ENCODE measurements at places on chromosomes 2 and 18.
A peak's percentile ranks its signal among the peaks of the same experiment; 100 is the strongest.

- no peak for DNase-seq
These were observed 132.0 kb downstream of the SH3BP4 start for GRCh38 chr2:235083822-235084221.

DNA sequence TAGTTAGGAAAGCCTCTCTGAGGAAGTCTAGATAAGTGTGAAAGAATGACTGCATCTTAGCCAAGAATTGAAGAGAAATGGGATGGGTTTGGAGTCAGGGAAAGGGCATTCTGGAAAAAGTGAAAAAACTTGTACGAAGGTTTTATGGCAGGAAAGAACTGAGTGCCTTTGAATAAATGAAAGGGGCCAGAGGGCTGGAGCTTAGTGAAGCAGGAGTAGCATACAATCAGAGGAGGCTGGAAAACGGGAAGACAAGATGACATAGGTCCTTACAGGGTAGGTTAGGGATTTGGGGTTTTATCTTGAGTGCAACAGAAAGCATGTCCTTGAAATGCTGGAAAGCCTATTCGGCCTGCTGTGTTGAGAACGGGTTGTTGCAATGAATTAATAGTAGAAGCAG, 152.6 kb upstream of the RND3 start:
- no peak for DNase-seq

DNA sequence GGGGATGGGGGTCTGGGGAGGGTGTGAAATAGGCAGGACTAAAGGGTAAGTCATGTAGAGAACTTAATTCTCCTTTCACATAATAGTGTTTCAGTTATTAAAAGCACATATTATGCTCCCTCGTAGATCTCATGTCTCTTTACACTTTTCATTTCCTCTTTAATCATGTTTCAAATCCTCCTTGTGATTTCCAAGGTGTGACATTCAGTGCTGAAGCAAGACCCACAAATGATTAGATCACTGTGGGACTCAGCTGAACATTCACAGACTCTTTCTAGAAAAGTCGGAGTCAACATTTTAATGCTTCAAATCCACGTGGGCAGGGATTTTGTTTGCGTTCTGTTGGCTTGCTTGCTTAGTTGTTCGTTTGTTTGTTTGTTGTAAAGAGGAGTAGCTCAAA, 34.7 kb upstream of the CALCRL start:
- no peak for DNase-seq

GRCh38 chr2:158713523-158714138, 81.5 kb upstream of the DAPL1 start:
- no peak for DNase-seq

GRCh38 chr2:74092275-74092674, 55.4 kb downstream of the BOLA3 start:
- DNase-seq: no peak

DNA sequence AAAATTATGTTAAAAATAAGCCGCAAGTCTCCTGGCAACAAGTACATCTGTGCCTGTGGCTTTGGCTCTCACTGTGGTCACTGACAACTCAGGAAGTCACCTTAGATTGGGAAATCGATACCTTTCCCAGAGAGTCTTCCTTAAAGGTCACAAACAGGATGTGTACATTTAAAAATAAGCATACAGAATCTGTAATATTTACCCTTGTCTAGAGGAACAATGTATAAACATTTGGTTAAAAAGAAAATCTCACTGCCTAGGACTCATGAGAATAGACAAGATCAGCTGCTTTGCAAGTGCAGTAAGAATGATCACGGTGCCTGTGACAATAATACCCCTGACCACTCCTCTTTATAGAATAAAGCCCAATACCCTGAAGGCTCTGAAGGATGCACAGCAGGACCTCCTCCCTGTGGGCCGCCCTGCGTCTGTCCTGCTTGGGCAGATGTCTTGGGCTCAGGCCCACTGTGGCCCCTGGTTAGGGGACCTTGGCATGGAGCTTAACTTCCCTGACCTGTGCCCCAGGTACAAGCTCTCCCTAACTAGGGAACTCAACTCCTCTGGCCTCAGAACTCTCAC, 98.0 kb upstream of the MGAT4A start:
- no peak for DNase-seq

GRCh38 chr18:8348051-8348720, 261.1 kb upstream of the RAB12 start:
- DNase-seq: no peak

GRCh38 chr2:28231110-28231631, 161.5 kb upstream of the FOSL2 start:
- no peak for DNase-seq

DNA sequence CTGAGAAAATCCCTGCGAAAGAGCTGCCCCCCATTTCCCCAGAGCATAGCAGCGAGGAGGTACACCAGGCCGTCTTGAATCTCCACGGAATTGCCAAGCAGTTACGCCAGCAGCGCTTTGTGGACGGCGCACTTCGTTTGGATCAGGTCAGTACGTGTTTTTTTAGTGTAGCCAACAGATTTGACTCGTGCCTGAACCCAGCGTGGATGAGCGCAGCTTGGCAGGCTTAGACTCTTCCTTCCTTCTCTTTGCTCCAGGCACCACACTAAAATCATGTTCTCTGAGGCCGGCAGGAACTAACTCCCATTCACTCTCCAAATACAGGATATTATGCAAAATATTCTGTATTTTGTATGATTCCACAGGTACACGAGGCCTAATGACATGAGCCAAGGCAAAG, 115.3 kb upstream of the ALPP start:
- DNase-seq: no peak

DNA sequence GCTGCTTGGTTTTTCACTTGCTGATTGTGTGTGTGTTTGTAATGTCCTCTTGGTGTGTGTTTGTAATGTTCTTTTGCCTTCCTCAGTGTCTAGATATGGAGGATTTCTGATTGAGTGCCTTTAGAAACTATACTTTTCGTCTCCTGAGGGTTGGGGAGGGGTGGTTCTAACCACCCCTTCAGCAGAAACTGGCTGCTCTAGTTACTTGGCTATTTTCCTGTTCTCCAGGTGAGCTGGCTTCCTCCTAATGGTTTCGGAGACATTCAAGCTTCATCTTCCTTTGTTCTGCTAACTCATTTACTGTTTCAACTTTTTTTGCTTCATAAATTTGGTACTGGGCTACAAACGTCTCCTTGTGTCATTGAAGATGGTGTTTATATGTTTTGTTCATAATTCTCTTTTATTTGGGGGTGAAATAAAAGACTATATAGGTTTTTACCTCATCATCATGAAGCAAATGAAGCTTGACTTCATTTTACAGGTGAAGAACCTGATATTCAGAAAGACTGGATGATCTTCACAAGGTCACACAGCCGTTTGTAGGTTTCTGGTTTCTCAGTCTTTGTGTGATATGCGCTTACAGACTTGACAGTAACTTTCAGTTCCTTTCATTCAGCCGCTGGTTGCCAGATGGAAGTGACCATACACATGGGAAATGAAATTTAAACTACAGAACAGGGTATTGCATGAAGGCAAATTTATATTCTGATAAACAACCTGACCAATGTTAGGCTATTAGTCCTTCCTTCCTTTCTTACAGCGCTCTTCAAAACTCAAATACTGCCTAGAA, 238.5 kb downstream of the GALR1 start:
- DNase-seq: no peak

GRCh38 chr18:77811503-77811902, 561.9 kb downstream of the GALR1 start:
- DNase-seq: no peak

- no peak for DNase-seq
These were observed 305.8 kb upstream of the GULP1 start for GRCh38 chr2:187985923-187986322.

DNA sequence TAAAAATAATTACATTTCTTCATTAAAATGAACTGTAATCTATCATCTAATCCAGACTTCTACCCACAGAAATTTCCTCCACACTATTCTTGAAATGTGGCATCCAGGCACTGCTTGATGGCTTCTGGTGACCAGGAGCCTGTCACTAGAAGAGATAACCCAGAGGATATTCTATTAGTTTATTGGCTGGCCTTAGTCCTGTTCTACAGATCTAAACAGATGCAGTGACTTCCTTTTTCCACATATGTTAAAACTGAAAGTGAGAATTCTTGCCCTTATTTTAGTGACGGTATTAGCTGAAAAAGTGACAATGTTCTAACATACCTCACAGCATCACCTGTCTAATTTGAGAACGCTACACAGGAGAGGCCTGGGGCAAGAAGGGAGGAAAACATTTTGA, 775.4 kb downstream of the TSN start:
- no peak for DNase-seq

DNA sequence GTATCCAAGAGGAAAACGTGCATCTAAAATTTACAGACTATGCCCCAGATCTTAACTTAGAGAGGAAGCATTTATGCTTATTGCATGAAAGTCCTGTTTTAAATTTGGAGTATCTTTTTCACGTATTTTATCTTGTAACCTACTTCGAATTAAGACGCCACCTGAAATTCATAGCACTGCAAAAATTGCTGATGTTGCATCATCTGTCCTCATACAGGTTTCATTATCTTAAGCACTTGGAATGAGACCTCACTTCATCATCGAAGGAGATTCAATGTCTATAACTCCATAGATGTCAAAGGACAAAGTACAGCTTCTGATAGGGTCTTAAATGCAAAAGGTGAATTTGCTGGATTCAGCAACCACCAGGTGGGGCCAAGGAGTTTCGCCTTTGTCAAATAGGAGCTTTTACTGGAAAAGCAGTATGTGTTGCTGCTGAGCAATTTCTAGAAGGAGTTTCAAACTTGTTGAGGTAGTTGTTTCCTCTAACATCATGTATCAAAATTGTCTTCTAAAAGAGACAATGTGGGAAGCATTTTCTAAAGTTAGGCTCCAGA, 106.4 kb upstream of the CCDC85A start:
- peak; percentile 33 for DNase-seq

DNA sequence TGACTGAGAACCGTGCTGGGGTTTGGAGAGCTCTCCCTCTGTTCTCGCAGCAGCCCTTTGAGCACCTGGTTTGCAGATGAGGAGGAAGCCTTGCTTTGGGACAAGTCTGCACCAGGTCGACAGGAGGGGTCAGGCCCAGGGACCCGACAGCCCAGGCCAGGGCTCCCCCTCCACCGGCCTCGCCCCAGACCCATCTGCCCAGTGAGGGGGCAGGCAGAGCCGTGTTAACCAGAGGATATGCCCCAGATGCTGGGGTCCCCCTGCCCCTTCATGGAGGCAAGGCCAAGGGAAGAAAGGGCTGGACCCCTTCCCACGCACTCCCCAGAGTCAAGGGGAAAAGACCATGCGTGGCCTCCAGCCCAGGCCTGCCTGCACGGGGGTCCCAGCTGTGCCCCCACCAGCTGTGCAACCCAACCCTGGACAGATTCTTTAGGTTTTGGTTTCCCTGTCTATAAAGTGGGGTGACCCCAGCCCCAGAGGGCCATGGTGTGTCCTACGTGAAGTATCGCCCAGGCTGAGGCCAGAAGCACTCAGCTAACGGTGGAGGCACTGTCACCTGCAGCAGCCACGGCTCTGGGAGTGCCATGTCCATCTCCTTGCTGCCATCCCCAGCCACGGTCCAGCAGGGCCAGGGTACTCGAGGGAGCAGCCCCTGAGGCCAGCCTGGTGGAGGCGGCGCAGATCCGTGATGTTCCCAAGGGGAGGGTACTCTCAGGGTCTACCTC, 4.8 kb upstream of the SNED1 start:
- no peak for DNase-seq

DNA sequence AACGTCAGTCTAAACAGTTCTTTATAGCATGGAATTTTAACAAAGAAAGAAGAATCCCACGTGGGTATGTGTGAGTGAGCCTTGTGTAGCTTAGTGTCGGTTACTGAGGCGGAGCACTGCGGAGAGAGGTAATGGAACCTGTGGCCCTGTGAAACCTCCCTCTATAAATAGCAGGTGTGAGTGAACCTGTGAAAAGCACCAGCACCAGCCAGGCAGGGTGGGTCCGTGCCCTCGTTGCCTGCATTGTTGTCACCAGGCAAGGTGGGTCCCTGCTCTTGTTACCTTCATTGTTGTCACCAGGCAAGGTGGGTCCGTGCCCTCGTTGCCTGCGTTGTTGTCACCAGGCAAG, 4.7 kb downstream of the CTDP1 start:
- DNase-seq: no peak

DNA sequence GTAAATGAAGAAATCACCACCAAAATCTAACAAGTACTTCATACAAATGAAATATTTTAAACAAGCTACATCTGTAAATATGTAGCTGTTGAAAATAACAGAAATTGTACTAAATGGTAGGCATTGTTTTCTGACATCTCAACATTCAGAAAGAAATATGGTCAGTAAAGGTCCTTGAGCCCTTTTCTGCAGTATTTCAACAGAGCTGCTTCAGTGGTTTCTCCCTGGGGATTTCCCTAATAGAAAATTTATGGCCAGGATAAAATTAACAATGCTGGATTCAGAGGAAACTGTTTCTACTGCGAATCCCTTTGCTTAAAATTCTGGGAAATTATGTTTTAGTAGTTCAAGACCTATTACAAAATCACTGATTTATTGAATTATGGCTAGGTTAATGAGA, 256.6 kb downstream of the PIEZO2 start:
- DNase-seq: no peak

GRCh38 chr2:106789185-106789584, 96.8 kb downstream of the ST6GAL2 start:
- peak; percentile 66 for DNase-seq

DNA sequence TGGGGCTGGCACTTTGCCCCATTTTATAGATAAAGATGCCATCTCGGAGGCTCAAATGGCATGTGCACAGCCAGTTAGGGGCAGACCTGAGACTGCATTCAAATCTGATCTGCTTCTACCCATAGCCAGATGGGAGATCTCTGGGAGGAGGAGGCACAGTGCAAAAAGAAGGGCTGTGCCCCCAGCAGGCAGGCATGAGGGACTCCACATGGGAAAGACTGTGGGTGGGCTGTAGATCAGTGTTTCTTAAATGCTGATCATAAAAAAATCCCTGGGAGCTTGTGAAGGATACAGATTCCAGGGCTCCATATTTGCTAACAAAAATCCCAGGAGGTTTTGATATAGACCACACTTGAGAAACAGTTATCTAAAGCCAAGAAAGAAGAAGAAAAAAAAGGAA, 15.2 kb downstream of the PAX8 start:
- DNase-seq: no peak

GRCh38 chr2:101827246-101827645, 129.7 kb downstream of the MAP4K4 start:
- DNase-seq: no peak

DNA sequence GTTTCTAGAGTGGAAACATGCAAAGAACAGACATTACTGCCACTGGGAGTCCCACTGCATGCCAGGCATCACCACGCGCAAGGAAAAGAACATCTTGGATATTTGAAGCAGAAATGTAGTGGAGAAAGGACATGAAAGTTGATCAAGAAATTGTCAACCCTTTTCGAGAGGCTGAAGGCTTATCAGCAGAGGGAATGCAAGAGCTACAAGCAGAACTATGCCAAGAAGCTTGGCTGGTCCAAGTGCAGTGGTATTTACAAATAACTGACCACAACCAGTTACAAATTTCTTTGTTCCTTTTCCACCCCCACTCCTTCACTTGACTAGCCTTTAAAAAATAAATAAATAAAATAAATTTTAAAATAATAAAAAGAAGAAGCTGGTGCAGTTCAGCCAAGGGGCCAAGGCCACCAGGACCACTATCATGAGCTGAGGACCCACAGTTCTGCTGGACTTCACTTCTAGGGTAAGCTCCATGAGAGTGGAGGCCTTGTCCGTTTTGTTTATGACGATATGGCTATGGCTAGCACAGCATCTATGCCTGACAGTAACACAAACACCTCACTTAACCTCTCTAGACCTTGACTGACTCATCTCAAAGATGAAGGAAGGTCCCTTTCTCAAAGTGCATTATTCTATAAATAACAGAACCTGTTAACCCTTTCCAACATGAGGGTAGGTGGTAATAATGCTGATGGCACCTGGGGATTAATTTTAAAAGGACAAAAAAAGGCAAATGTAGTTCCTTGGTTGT, 20.9 kb downstream of the MARCHF4 start:
- no peak for DNase-seq
